ENCODE measurements at places on chromosomes 3 and 15.
A peak's percentile ranks its signal among the peaks of the same experiment; 100 is the strongest.

DNA sequence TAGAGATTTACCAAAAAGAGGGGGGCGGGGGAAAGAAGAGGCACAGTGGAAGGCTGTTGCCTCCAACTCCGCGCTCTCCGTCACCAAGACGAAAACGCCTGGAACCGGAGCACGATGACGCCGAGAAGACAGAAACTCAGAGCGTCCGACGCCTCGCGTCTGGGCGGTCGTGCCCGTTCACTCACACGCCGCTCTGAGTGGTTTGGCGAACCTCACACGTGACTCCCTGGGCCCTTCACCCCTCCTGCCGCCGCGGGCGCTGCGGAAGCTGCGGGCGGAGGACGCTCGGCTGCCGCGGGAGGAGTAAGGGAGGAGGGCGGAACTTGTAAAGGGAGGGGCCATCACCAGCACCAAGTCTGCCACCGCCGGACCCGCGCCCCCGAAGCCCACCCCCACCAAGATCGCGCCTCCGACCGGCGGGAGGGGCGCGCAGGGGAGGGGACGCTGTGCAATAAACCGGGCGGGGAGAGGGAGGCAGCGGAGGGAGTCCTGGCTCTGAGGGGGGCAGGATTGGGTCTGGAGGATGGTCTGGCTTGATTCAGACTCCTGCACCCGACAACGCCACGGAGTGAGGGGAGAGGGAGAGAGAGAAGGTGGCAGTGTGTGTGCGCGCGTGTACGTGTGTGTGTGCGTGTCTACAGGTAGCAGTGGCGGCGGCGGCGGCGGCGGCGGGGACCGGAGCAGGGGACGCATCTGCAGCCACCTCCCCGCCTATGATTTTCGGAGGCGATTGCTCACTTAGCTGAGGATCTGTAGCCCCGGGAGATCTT lies 1.9 kb upstream of the NLGN1 start:
- DNase-seq = no peak

- no peak for DNase-seq
Observed at GRCh38 chr3:51353131-51353530, 32.0 kb upstream of the MANF start.

GRCh38 chr3:33173103-33173502 lies 45.5 kb downstream of the SUSD5 start:
- no peak for DNase-seq

- DNase-seq = no peak
Observed at GRCh38 chr3:155242342-155242741, 51.1 kb downstream of the STRIT1 start.

GRCh38 chr15:33636234-33636633 lies 325.5 kb downstream of the RYR3 start:
- DNase-seq = no peak

DNA sequence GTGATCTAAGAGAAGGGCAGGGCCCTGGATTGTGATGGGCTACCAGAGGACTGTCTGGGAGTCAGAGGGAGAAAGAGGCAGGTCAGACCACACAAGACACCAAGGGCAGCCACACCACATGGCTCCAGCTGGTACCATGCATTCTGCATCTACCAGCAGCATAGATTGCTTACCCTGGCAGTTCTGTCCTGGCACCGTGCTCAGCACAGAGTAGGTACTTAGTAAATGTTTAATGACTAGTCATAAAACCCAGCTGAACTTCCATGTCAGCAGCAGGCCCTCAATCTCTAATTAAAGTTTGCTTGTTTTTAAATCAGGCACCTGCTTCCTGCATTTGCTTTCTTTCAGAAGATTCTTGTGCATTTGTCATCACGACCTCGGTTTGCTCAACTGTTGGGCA lies 77.3 kb upstream of the ATP2B2 start:
- DNase-seq = no peak

- DNase-seq = no peak
Observed at GRCh38 chr15:34701536-34701935, 53.3 kb downstream of the GJD2 start.

GRCh38 chr15:39777496-39777895 lies 5.1 kb downstream of the FSIP1 start:
- DNase-seq = no peak

GRCh38 chr15:98648654-98649471 lies 524 bp downstream of the IGF1R start:
- peak; percentile 13 for DNase-seq

DNA sequence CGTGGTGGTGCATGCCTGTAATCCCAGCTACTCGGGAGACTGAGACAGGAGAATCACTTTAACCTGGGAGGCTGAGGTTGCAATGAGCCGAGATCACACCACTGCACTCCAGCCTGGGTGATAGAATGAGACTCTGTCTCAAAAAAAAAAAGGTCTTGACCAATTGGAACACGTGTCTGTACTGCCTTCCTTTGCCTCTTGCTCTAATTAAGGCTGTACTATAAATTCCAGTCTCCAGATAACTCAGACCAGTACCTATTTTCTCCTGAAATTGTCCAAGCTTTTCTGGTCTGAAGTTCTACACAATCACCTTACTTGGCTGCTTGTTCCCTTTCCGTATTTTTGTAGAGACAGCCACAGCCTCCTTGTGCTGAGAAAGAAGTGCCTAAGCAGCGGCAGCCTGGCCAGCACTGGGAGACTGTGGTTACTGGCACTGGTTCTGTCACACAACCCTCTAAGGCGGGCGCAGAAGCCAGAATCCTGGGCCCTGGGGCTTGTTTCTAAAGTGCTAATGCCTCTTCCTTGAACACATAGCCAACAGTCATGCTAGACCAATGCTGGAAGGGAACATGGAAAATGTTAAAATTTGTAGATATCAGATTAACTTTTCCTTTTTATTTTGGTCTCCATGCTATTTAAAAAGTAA lies 6.2 kb upstream of the CEP70 start:
- DNase-seq = no peak

GRCh38 chr3:172334671-172335207 lies 113.5 kb downstream of the GHSR start:
- DNase-seq = no peak

DNA sequence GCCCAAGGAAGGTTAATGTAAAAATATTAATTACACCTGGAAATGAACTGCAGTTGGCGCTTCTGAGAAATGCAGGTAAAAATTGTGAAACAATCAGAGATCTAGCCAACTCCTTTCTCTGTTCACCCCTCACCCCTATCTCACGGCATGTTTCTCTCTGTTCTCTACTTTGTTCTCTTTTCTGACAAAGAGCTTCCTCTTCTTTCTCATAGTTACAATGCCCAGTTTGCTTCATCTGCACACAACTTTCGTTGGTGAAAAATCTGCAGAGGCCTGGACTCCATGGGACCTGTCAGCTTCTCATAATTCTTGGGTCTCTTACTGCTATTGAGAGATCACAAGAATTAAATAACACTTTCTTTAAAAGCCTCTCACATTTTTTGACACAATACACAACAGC lies 212.9 kb upstream of the LRRN1 start:
- DNase-seq = no peak

DNA sequence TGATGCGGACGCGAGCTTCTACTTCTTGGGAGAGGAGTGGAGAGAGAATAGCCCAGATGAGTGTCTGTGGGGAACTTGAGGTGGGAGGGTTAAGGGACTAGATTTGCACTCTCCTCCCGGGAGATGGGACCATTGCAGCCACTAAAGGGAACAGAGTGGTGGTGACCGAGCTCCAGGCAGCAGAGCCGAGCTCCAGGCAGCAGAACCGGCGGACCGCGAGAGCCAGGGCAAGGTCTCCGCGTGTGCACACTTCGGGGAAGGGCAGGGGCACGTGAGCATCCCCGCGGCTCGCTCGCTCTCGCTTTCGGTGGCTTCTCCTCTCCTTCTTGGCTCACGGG lies 1.1 kb downstream of the IGDCC3 start:
- no peak for DNase-seq

DNA sequence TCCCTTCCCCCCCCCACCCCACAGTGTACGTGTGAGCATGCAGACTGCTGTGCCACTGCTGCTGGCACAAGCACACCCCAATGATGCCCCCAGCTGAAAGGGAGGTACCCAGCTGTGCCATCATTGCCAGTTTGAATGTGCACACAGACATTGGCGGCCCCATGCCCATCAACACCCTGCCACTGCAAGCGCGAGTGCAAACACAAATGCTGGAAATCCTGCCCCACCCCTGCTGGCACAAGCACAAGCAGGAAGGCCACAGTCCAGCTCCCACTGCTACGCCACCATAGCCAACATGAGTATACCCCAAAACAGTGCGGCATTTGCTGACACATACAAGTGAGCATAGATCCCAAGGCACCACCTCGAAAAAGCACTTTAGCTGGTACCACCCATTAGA lies 222.9 kb downstream of the SCAPER start:
- no peak for DNase-seq

DNA sequence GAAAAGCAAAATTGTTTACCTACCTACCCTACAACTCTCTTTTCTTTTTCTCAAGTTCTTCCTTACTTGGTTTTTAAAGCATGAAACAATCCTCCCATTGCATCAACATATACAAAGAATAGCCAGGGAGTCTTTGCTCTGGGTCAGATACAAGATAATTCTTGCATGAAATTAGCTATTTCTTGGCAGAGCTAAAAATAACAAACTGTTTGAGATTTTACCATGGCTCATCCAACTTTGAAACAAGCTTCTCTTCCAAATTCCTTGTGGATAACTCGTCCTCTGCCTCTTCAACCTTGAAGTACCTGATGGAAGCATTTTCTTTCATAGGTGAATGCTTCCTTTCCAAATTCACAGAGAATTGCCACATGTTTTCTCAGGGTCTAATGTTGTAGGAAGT lies 9.2 kb upstream of the CBLB start:
- DNase-seq = no peak

DNA sequence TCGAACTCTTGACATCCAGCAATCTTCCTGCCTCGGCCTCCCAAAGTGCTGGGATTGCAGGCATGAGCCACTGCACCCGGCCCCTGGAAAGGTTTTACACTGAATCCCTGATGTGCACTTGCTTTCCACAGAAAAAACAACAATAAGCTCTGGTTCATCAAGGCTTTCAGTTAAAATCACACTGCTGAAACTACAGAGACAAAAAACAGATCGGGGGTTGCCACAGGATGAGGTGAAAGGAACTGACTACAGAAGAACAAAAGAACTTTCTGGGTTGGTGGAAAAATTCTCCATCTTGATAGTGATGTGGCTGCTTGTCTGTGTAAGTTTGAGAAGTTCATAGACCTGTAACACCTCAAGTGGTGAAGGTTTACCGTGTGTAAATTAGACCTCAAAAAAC lies 2.9 kb downstream of the RAB43 start:
- DNase-seq = no peak

- no peak for DNase-seq
Observed at GRCh38 chr3:127000119-127000518, 17.2 kb downstream of the PLXNA1 start.

DNA sequence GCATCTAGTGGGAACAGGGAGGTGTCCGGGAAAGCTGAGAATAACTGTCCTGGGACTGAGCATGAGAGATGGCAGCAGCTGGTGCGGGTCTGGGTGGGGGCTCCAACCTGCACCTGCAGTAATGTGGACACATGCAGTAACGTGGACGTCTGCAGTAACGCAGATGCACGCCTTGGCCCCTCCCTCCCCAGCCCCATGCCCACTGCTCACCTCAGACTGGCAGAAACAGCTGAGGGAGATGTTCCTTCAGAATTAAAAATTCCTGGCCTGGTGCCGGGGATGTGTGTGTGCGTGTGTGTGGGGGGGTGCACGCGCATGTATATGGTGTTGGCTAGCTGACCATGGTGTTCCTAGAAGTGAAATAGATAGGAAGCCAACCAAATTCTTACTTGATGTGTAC lies 86.7 kb upstream of the OXTR start:
- no peak for DNase-seq

DNA sequence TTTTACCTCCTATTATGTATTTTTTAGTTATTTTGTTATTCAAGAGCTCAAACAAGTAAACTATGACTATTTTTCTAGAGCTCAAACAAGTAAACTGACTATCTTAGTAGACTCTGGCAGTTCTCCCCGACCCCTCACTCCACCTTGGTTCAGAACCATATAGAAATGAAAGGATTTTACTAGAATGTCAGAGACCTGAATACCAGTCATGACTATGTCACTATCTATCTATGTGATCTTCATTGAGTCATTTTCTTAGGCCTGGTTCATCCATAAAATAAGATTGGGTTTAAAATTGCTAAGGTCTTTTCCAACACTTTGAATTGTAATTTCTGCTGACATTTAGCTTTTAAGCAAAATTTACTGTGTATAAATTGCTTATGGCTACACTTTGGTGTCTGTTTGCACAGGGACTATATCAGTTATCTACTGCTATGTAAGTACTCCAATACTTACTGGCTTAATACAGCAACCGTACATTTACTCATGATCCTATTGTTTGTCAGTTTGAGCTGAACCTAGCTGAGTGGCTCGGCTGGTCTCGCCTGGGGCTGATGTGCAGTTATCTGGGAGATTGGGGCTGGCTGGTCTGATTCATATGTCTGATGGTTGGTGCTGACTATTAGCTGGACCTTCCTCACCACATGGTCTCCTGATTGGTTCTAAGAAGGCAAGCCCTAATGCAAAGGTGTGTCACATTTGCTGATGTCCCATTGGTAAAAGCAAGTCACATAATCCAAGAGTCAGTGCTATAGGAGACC lies 37.0 kb downstream of the RASA2 start:
- no peak for DNase-seq

GRCh38 chr15:73952171-73952912 lies 26.1 kb downstream of the LOXL1 start:
- no peak for DNase-seq

GRCh38 chr3:63090656-63091055 lies 187.5 kb upstream of the SYNPR start:
- no peak for DNase-seq

DNA sequence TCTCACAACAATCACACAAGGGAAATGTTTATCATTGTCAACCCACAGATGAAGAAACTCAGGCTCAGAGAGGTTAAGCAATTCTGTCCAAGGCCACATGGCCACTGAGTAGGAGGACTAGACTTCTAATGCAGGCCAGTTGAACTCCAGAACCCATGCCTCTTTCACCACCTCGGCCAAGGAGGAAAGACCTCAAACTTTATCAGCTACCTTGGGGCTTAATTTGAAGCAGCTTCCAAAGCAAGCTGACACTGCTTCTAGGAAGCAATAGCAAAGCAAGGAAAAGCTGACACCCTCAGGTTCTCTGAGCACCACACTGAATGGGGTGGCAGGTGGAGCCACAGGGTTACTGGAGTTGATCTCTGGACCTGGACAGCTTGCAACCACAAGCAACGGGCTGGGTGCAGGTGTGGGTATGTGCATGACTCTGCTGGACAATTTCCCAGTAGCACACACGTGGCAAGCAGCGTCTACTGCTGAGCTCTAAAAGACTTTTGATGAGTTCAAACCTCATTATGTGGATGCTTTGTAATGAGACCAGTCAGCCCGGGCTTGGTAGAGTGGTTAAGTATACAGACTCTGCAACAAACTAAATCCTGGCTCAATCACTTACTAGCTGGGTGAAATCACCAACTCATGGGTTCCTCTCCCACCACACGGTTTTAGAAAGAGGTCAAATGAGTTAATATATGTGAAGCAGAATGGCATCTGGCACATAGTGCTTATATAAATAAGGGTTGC lies 23.1 kb downstream of the CCNL1 start:
- DNase-seq = no peak

- DNase-seq = no peak
Observed at GRCh38 chr3:79354179-79354688, 413.6 kb downstream of the ROBO1 start.

GRCh38 chr3:195263925-195264600 lies 6.9 kb downstream of the XXYLT1 start:
- DNase-seq = no peak
